Omental fat pad (tissue), 4 donors: ENCODE measurements at places on chromosomes 4 and X.

GRCh38 chrX:9087271-9088040 is 53.5 kb upstream of the FAM9B start:
- no peak for DNase-seq

GRCh38 chr4:24780936-24781495 is 14.4 kb upstream of the SOD3 start:
- DNase-seq, result no peak

DNA sequence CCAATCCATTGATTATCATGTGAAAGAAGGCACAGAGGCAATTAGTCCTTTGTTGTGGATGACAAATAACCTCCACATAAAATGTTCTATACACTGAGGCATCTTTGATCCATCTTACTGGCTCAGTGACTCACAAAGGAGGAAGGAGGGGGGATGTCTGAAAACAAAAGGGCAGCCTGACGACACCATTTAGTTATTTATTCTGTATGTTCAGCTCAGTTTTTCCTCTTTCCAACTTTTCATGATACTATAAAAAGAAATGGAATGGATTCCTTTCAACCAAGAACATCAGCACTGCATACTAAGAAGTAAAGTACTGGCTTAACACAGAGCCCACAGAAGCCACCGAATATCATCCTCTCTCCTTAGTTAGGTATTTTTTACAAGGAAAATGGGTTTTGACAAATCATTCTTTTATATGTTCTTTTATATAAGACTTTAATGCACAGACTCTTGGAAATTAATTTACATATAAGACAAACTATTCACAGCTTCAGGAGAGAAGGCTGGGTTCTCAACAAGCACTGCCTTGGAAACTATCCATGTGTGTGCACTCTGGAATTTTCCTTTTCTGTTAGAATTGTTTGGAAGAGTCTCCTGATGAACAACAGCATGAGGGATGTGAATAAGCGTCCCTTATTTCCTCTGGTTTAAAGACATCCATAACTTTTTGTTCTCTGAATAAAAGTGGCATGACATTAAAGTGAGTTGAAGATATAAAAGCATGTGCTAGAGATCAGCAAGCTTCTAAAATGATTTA is 135.6 kb downstream of the TSPAN5 start:
- DNase-seq, result no peak

- DNase-seq, result no peak
These were observed 16.0 kb downstream of the ATP5ME start for GRCh38 chr4:657834-658667.

DNA sequence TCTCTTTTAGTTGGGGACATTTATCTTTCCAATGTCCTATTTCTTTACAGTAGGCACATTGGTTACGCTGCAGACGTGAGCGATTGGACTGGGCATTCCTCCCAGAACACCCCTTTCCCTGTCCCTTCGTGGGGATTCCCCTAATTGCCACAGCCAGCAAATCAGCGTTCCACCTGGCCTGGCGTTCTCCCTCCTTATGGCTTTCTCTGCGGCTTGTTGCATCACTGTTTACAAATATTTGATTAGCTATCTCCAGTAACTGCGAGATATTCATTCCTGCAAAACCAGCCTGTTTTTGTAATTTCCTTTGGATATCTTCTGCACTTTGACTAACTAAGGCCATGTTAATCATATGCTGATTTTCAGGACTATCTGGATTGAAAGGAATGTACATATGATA is 202.5 kb upstream of the KLF8 start:
- DNase-seq, result no peak

DNA sequence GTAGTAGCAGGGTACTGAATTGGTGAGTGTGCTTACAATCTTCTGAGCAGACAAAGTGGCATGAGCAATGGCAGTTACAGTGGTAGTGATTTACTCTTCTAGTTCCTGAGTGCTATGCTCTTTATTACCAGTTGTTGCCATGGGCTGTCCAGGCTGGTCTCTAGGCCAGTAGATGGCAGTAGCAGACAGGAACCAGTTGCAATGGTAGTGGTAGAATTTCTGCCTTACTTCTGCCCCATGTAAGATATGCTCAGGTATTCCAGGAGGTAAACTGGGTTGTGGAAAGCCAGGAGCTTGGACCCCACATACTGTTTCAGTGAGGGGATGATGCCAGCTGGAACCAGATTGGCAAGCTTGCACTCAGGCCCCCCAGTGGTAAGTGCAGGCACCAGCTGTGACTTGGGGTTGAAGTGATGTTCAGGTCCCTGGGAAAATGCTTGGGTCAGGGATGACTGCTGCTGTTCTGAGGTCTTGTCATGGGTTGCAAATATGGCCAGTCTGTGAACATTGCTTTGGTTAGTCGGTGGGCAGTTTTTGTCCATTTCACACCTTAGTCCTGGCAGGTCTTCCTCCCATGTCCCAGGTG is 63.0 kb upstream of the ZXDB start:
- no peak for DNase-seq

DNA sequence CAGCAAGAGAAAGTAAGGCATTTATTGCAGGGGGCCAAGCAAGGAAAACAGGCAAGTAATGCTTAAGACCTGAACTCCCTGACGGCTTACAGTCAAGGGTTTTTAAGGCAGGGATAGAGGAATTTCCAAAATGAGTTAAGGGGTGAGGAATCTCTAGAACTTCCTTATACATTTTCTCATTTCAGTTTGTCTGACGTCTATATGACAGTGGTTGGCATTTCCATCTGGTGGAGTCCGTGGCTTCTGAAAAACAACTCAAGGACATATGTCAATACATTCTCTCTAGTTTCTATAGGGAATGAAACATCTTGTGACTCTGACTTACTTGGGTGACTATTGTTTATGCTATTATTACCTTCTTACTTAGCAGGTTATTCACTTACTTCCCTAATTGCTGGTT is 19.3 kb upstream of the GUCY2F start:
- DNase-seq, result no peak

DNA sequence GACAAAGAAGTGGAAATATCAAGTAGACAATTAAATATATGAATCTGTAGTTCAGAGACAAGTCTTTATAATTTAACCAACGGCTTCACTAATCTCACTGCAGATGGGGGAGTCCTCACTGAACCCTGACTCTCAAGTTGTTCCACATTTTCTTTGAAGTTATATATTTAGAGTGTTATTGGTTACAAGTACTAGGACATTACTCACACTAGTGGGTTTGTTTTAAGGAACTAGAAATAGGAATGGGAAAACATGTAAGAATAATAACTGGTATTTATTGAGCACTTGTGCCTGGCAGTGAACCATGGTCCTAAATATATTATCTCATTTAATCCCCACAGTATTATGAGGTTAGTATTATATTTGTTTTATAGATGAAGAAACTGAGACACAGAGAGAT is 22.0 kb downstream of the MND1 start:
- DNase-seq, result no peak

GRCh38 chr4:67401902-67402301 is 143.4 kb downstream of the CENPC start:
- no peak for DNase-seq

- DNase-seq, result no peak
These were observed 205.9 kb downstream of the STIM2 start for GRCh38 chr4:27066591-27066990.
